ENCODE measurements at places on chromosomes 6 and 20.

GRCh38 chr6:130390890-130391289 is 25.1 kb downstream of the TMEM200A start:
- no peak for DNase-seq

GRCh38 chr6:129153257-129153656 is 270.3 kb downstream of the LAMA2 start:
- no peak for DNase-seq

GRCh38 chr6:24980507-24981385 is 45.0 kb upstream of the RIPOR2 start:
- DNase-seq = no peak

DNA sequence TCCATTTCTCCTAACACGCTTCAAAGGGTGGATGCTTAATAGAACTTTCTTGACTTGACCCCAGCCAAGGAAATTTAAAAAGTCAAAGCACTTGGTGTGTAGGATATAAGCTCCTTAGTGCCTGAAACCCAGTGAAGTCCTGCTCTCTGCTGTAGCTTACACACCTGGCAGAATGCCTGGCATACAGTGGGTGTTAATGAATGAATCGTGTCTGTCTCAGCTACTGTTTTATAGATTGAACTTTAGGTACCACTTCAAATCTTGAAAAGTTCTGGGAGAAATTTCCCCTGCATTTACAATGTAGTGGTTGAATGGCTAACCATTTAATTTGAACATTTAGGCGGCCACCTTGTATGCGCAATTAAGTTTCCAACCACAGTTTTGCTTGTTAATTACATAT is 70.5 kb upstream of the ZNF217 start:
- DNase-seq = no peak

- DNase-seq = no peak
These were observed 17.1 kb upstream of the C20orf144 start for GRCh38 chr20:33645072-33645358.

DNA sequence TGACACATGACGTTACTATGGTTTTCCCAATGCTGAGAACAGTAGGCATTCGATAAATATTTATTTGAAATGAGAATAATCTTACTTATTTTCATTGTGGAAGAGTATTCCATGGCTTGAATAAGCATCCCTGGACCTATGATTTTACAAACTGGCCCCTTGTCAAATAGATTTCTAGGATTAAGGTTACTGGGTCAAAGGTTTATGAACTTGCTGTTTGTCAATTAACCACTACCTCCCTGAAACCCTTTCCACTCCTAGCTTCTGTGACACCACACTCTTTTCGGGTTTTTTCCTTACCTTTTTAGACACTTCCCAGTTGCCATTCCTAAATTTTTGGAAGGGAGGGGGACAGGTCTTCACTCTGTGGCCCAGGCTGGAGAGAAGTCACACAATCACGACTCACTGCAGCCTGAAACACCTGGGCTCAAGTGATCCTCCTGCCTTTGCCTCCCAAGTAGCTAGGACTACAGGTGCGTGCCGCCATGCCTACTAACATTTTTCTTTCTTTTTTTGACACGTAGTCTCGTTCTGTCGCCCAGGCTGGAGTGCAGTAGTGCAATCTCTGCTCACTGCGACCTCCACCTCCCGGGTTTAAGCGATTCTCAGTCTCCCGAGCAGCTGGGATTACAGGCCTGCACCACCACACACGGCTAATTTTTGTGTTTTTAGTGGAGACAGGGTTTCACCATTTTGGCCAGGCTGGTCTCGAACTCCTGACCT is 5.1 kb upstream of the SRSF6 start:
- no peak for DNase-seq

DNA sequence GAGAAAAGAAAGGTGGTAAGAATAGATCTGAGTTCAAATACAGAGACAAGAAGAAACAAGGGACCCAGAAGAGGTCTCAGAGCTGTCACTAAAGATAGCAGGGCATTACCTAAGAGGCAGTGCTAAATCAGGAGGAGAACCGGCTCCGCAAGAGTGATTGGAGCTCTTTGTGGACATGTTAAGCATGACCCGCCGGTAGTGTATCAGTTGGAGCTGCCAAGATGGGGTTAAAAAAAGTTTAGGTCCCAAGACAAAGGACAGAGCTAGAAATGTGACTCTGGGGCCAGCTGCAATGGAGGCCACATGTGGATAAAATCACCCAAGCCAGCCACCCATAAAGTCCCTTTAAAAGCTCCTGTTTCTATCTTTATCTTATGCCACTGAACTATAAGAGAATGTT is 93.4 kb downstream of the MBOAT1 start:
- DNase-seq = no peak

- no peak for DNase-seq
These were observed 530.7 kb downstream of the NKAIN2 start for GRCh38 chr6:124334359-124334758.

DNA sequence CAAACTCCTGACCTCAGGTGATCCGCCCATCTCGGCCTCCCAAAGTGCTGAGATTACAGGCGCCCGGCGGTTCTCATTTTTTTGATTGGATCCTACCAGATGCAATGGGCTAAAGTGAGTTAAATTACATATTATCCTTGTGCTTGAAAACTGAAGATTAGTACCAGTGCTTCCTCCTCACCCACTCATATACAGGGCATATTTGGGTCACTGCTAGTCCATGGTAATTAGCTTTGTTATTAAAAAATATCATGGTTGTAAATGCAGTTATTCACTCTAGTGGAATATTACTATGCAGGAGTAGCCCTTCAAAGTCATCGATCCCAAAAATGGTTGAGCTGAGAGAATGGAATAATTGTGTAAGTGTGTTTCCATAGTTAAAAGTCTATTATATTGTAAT is 26.5 kb downstream of the ZNF292 start:
- no peak for DNase-seq

Data from CD4-positive, alpha-beta T cell treated with Interleukin-12 subunit alpha and Interleukin-12 subunit beta, for 1 hour (primary cell).